Lung (tissue), 17 donors: ENCODE measurements at places on chromosomes 1 and 21. TPM values are rescaled to one million over a fixed set of nuclear protein-coding genes. Genes with fewer than 3 reads are reported as not detected.

The TCEA3 gene
- 33.3 TPM for total RNA-seq

DNA sequence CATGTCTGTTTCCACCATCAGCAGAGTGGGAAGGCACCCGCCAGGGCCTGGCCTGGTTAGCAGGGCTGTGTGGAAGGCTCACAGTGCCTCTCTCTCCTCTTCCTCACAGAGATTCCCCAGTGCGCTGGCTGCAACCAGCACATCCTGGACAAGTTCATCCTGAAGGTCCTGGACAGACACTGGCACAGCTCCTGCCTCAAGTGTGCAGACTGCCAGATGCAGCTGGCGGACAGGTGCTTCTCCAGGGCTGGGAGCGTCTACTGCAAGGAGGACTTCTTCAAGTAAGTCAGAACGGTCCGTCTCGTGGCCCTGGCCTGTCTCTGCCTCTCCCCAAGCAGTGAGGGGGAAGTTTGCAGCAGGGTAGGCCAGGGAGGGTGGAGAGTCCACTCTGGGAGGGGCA is 18.1 kb downstream of the LHX4 start:
- no peak overlapping the region for H3K27ac ChIP-seq
- no peak for DNase-seq
- no peaks in the 10 kb centered on the region for H3K27me3 ChIP-seq
- peaks cover 3% of the 10 kb centered on the region for H3K4me1 ChIP-seq
- H3K4me3 ChIP-seq: no peak overlapping the region
- H3K36me3 ChIP-seq: no peaks in the 10 kb centered on the region

DNA sequence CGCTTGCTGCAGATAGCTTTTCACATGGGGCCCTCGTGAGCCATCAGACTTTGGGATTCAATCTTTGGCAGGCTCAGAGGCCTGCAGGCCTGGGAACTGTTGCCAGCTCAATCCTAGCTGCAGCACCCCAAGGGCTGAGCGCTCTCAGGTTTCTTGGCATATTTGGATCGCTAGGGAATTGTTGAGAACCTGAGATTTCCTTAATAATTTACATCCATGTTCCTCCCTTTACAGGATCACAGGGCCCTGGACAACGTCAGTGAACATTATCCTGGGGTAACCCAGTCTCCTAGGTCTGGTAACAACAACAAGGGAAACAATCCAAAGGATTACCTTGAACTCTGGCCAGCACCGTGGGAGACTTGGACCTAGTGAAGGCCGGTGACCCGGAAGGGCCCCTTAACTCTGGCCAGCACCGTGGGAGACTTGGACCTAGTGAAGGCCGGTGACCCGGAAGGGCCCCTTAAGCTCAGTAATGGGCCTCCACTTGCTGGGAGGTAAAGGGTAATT is 49.3 kb upstream of the NEK2 start:
- H3K4me1 ChIP-seq: no peaks in the 10 kb centered on the region
- no peaks in the 10 kb centered on the region for H3K36me3 ChIP-seq
- no peak for DNase-seq

The CAMK1G gene
- total RNA-seq: not detected

The LRRC7 gene
- not detected for total RNA-seq

- no peaks in the 10 kb centered on the region for H3K36me3 ChIP-seq
- no peak for DNase-seq
- no peak overlapping the region for H3K27ac ChIP-seq
- no peaks in the 10 kb centered on the region for H3K27me3 ChIP-seq
These were observed 878.3 kb upstream of the CXADR start for GRCh38 chr21:16634515-16634914.
